Upper lobe of right lung (tissue), 1 donor: ENCODE measurements at places on chromosomes 7 and 10. TPM values are rescaled to one million over a fixed set of nuclear protein-coding genes. Genes with fewer than 3 reads are reported as not detected.

DNA sequence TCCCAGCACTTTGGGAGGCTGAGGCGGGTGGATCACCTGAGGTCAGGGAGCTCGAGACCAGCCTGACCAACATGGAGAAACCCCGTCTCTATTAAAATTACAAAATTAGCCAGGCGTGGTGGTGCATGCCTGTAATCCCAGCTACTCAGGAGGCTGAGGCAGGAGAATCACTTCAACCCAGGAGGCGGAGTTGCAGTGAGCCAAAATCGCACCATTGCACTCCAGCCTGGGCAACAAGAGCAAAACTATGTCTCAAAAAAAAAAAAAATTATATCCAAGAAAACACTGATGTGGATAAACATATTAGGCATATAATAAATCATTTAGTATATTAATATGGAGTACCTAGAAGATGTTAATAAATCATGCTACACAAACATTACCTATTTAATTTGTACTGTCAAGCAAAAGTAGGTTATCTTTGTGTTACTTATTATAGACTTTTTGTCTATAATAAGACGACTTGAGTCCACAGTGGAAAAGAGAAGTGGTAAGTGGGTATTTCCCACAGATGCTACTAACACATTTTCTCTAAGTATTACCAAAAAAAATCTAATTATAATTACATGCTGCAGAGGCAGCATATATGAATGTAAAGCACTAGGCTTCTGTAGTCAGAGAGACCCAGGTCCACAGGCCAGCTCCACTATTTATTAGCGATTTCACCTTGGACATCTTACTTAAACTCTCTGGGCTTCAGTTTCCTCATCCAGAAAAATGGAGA is 34.5 kb downstream of the DNMBP start:
- no peak for DNase-seq

DNA sequence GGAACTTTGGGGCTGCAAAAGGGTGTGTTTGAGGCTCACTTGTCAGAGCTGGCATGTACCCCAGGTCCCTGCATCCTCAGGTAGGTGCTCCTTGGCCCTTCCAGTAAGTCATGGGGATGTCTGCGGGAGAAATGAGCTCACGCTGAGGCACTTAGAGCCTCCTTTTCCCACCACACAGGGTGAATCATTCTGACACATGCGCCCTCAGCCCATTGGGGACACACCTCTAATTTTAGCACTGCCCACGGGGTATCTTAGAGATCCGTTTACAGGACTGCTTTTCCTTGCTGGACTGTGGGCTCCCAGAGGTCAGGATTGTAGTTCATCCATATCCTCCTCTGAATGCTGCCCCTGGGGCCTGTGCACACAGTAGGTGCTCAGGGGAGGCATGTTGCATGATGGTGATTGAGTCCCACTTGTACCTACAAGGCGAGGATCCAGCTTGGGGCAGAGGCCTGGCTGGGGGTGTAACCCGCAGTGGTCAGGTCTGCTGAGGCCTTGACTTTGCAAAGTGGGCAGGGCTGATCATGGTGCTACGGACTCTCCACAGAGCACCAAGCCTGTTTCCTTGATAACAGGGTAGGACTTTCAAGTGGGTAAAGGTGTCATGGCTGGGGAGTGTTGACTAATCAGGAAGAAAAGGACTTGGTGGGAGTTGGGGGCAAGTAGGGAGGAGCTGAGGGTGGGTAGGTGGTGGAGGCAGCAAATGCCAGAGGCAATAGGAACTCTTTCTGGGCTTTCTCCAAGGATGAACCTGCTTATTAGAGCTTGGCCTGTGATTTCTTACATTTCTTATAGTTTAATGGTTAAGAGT is 5.8 kb downstream of the TSPAN15 start:
- peak; percentile 53 for DNase-seq

DNA sequence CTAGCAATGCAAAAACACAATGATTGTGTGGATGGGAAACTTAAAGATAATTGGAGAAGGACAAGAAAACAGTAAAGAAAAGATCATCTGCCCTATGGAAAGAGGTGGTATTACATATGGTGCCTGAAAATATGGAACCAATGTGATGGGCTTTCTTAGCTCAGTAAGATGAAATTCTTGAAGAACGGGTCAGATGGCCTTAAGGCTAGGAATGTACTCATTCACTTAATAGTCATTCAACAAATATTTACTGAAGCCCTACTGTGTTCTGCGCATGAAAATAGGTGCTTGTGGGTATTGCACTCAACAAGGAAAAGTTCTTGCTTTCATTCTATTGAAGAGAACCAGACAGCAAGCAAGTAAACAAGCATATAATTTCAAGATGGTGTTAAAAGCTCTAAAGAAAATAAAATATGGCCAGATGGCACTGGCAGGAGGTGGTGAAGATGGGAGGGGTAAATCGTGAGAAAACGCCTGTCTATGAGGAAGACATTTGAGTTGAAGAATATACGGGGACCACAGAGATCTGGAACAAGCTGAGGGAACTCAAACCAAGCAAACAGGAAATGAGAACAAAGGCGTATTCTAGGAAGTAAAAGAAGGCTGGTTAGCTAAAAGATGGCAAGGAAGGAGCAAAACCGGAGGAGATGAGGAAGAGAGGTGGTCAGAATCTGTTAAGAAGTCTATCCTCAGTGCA is 179.7 kb downstream of the ANK3 start:
- DNase-seq, result no peak

DNA sequence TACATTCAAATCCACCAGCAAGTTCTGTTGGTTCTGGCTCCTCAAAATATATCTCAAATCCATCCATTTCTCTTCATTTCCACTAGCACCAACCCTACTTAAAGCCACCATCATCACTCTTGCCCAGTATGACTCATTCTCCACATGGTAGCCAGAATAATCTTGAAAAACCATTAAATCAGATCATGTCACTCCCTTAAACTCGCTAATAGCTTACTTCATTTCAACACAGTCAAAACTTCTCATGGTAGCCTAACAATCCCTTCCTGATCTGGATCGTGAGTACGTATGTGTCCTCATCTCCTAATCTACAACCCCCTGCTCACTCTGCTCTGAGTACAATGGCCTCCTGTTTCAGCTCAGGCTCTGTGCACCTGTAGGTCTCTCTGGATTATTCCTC is 8.7 kb downstream of the EPC1 start:
- no peak for DNase-seq

DNA sequence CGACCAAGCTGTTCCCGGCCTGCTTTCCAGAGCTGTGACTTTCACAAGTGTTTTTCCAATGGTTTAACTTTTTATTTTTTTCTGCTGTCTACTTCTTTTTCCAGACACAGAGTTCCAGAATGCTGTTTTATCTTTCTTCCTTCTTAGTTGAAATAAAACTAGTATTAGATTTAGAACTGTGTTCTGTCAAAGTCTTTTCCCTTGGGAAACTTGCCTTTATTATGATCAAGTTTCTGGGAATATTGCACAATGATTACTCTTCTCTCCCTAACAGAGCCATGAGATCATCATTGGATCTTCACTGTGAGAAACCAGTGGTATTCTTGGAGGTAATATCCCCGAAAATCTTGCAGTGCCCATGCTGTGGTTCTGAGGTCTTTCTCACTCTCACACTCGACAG is 104.9 kb upstream of the KCND2 start:
- DNase-seq, result no peak

GRCh38 chr10:5476918-5477525 is 22.3 kb downstream of the CALML5 start:
- DNase-seq, result no peak

DNA sequence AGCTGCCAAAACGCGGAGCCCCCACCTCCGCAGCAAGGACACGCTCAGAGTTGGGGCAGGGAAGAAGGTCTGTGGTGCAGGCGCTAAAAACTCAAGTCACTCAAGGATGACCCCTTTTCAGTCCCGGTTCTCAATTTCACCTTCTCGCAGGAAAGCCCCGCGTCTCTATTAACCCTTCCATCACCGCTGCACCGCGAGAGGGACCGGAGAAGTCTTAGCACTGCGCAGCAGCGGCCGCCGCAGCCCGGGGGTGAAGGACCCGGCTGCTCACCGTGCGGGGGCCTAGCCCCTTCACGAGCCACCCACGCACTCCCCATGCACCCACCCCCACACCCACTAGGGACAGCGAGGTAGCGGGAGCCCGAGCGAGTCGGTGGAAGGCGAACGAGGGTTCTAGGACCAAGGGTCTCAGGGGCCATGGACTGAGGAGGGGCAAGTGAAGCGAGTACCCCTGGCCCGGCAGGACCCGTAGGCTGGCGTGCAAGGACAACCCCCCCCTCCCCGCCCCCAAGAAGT is 162.9 kb downstream of the SH3PXD2A start:
- DNase-seq, result no peak

DNA sequence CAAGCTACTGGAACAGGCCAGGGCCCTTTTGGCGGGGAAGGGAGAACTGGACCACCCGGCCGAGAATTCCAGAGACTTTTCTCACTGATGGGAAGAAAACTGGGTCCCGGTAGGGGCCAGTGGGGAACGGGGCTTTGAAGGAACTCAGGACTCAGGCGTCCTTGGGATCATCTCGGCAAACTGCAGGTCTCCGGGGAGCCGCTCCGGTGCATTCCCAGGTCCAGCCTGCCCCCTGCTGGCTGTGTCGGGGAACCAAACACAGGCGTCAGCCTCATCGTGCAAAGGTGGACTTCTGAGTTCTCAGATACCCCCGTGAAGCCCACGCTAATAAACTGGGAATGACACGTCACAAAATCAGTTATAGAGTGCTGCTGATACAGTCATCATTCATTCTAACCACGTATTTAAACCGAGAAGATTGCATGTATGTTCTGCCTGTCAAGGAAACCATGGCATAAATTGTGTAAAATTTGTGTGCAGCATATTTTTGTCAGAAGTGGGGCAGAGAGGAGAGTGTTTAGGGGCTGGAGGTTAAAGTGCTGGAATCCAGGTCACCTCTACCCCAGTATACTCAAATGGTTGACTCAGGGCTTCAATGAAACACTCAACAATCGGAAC is 76.1 kb upstream of the CPXM2 start:
- DNase-seq, result peak; percentile 82

GRCh38 chr7:132393789-132394261 is 182.4 kb downstream of the PLXNA4 start:
- no peak for DNase-seq

- DNase-seq, result no peak
These were observed 227.7 kb downstream of the SKIDA1 start for GRCh38 chr10:21297603-21298383.

- DNase-seq, result no peak
These were observed 307.7 kb downstream of the CDK14 start for GRCh38 chr7:90903841-90904240.

GRCh38 chr10:124378271-124378670 is 40.5 kb downstream of the OAT start:
- peak; percentile 30 for DNase-seq

DNA sequence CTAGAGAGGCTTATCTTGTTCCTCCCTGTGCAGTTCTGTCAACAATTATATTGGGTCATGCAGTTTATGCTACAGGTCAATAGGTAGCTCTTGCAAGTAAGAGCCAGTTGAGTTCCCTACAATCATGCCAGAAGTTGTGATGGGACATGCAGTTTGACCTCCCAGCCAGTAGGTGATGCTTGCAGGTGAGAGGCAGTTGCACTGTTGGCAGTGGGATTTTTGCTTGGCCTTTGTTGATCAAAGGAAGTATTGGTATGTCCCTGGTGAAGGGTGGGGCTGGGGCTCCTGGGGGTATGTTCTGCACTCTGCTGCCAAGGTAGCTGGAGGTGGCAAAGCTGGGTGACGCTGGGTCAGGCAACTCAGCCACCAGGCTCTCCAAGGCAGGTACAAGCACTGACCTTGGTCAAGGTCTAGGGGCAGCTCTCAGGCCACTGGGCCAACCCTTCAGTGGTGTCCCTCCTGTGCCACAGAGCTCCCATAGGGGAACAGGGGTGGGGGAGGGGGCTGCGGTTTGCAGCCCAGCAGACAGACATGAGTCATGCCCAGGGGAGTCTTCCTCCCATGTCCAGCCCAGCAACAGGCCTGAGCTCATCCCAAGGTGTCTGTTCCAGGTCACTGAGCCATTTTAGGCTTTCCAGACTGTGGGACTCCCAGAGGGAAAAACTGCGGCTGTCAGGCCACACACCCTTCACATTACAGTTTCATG is 43.3 kb downstream of the MEOX2 start:
- no peak for DNase-seq

DNA sequence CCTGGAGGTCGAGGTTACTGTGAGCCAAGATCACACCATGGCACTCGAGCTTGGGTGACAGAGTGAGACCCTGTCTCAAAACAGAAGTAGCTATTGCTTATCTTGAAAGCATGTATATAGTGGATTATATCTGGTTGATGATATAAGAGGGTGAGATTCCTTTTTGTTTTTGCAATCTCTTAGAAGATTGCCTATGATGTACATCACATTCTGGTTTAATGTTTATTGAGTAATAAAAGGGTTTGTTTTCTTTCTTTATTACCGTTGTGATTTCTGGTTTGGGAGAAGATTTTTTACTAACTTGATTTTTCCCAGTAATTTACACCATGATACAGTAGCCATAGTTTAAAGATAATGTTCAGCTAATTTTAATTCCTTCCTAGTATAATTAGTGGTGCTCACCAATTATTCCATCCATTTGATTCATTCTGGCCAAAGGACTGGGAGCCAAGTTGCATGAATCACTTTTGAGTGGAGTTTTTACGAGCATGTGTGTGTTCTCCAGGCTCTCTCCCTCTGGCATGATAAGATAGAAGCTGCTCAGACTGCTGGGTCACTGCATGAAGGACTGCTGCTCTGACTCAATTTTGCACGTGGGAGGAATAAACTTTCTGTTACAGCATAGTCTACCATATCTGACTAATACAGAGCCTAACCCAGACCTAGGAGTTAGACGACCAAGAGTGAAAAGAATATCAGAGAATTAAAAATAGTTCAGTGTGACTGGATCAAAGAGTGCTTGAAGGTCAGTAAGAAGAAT is 13.5 kb upstream of the TSPAN13 start:
- no peak for DNase-seq

- DNase-seq, result no peak
These were observed 104.9 kb downstream of the RNLS start for GRCh38 chr10:88478256-88478655.

DNA sequence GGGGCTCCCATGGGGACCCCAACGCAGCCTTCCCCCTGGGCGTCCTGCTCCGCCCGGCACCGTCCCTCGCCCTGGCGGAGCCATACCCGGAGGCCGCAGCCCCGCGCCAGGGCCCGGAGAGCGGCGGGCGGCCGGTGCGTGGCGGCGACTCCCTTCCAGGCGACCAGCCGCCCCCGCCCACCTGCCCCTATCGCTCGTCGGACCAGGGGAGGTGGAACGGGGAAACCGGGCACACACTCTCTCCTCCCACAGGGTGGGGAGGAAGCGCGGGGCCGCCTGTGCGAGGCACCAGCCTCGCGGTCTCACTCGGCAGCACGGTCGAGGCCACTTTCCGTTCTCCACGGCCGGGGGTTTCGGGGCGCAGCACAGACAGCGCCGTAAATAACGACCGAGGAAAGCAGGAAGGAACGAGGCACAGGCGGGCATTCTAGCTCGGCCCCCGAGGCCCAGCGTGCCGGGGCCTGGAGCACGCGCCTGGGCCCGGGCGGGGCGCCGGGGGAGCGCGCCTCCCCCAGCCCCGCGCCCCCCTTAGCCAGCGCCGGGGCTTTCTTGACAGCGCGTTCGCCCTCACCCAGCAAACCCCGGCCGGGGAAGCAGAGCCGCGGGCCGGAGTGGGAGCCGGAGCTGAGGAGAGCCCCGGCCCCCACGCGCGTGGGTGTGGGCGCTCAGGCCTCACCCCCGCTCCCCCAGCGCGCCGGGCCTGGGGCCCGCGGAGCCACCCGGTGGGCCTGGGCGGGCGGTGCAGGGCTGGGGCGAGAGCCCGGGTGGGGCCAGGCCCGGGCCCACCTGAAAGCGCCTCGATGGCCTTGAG is 936 bp downstream of the IGF2BP3 start:
- DNase-seq, result no peak

PPP3CB gene
- 38.0 TPM for total RNA-seq

NPSR1 gene
- total RNA-seq, result not detected

BRI3 gene
- total RNA-seq, result 530 TPM

PKD2L1 gene
- total RNA-seq, result 2.1 TPM

PTPRE gene
- 70.6 TPM for total RNA-seq

CFAP69 gene
- 3.0 TPM for total RNA-seq

CEP55 gene
- total RNA-seq, result 0.35 TPM
